GM12865 (cell line): ENCODE measurements at places on chromosomes 7 and 10.

GRCh38 chr10:17249820-17250219, 21.8 kb downstream of the VIM start:
- DNase-seq: peak; percentile 11

DNA sequence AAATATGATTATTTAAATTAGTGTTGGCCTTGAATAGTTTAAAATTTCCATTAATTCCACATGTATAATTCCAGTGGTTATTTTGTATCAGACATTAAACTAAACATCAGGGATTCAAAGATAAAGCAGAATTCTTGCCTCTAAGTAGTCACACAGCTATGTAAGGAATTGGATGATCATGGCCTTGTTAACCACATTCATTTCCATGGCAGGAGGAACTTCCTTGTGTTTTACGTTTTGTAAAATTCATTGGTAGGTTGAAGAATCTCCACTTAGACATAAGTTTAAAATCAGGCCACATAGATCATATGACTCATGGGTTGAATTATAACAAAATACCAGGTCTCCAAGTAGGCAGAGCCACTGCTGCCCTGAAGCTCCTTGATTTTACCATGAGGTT, 289.7 kb downstream of the PLXDC2 start:
- no peak for DNase-seq

DNA sequence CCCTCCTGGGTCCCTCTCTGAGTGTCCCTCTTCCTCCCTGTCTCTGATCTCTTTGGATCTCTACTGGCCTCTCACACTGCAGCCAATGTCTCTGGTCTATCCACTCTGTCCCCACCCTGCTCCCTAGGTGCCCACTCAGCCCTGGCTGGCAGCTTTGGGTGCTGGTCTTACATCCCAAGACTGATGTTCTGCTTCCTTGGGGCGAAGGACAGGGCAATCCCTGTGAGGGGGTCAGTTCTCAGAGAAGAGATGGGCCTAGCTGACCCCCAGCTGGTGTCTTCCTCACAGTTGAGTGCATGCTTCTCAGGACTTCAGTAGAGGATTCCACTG, 51.7 kb upstream of the CAMK2B start:
- DNase-seq: no peak

- no peak for DNase-seq
Measured at GRCh38 chr7:1049006-1049741, 4.8 kb downstream of the GPR146 start.

DNA sequence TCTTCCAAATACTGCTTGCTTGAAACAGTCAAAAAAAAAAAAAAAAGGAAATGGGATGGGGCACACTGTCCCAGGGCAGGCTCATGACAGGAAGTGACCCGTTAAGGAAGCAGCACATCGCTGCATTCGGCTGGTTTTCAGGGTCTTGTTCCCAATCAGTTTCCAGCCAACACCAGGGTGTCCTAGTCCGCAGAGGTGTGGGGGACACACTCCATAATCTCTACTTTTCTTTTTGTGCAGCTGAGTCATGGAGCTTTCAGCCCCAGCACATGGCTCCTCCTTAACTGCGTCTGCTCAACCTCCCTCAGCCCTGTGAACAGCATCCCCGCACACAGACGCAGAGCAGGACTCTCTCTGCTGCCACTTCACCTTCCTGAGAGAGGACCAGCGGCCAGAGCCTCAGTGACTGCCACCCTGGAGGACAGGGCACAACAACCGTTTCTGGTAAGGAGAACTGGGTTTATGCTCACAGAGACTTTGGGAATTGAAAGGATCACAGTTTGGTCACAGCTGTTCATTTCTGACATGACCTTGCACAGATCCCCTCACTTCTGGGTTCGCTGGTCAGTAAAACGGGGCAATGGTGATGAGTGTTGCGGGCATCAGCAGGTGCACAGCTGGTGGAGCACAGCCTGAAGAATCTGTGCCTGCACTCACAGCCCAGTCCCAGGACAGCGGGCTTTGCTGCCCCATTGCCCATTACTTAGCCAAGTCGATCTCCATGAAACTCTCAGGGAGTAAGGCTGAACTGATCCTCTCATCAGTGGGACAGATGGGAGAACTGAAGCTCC, at the start of gene GIMAP5:
TSS of gene GIMAP5 (plus strand) at position 154 of the 791 bp plus-strand sequence. CDS start 3,467 bp downstream, outside the sequence.
- peak; percentile 59 for DNase-seq

GRCh38 chr7:154299736-154300135, 247.5 kb downstream of the DPP6 start:
- no peak for DNase-seq

DNA sequence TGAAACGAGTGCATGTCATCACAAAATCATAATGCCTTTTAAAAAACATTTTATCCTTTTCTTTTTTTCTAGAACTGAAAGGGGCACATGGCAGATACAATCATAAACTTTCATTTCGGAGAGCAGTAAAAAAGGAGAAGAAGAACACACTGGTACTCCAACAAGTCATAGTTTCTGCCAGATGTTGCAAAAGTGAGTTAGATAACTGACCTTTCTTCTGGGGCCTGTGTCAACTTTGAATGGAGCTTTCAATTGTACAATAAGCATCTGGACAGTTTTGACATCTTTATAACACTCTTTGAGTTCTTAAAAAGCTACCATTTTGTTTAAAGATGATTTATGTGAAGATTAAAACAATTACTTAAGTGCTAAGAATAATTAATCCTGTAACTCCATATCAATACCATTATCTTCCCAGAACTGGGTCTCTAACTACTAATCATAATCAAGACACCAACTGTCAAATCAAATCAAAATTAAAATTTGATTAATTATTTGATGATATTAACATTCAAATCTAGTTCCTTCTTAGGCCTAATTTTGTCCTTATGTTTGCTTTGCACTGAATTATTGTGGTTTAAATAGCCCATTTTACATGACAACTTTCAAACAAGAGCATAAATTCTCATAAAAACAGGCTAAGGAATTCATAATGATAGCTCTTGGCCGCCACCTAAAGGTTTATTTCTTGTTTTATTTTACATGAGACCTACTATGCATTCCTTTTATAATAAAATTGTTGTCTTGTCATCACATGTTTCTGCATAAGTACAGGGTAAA, 19.5 kb upstream of the ITGB8 start:
- DNase-seq: peak; percentile 78

- no peak for DNase-seq
Measured at GRCh38 chr7:36395171-36395894, 5.7 kb downstream of the ANLN start.

GRCh38 chr7:40757109-40757508, 622.3 kb downstream of the SUGCT start:
- DNase-seq: no peak

DNA sequence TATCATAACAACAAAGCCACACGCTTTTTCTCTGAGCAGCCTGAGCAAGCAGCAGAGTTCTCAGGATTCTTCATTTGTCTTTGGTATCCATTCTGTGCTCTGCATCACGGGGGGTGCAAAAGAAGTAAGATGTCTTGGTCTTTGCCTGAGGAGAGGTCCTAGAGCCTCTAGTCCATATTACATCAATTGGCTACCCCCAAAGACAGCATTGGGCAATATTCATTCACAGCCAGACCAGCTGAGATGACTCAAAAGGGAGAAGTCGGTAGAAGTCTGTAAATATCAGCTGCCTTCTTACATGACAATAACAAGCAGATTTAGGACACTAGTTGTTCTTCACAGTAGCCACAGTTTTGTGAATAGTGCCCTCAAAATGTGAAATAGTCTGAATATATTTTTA, 66.6 kb downstream of the FZD1 start:
- DNase-seq: no peak

GRCh38 chr7:136925556-136925955, 57.1 kb downstream of the CHRM2 start:
- DNase-seq: no peak

DNA sequence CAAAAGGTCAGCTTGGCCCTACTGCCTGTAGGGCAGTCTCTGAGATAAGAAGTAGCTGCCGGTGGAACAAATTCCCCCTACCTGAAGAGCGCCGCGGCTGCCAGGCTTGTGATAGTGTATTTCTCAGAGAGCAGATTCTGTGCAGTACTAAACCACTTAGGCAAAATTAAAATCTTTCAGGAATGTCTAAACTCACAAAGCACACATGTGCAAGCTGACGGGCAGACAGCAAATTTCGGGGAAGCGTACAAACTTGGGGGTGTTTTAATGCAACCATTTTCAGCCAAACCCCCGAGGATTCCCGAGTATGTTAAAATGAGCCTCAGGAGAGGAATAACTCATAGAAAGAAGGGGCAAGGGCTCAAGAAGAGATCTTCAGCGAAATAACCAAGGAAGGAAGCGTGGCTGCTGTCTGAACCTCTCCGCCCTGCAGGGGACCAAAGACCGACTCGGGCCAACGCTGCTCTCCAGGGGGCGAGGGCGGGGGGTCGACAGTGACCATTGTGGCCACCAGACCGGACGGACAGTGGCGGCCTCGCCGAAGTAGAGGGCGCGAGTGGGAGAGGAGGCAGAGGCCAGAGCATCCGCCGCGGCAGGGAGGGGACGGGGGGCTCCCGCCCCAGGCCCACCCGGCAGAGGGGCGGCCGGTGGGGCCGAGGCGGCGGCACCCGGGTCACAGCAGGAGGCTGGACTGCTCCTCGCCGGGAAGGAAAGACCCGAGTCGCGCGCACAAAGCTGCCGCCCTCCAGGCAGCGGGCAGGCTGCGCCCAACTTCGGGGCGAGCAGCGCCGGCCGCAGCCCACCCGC, 819 bp downstream of the HYCC1 start:
- DNase-seq: peak; percentile 57

DNA sequence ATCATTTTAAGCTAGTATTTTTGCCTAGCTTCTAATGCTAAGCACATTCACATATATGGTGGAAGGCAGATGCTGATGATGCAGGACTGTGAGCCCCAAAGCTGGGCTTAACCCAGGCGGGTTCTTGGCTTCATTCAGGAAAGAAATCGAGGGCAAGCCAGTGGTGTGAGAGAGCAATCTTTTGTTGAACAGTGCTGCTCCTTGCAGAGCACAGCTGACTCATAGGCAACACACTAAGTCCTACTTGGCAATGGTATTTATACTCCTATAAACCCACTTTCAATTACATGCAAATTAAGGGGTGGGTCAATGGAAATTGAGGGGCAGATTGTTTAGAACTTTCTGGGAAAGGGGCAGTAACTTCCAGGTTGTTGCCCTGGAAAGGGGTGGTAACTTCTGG, 42.0 kb upstream of the CELF2 start:
- no peak for DNase-seq

DNA sequence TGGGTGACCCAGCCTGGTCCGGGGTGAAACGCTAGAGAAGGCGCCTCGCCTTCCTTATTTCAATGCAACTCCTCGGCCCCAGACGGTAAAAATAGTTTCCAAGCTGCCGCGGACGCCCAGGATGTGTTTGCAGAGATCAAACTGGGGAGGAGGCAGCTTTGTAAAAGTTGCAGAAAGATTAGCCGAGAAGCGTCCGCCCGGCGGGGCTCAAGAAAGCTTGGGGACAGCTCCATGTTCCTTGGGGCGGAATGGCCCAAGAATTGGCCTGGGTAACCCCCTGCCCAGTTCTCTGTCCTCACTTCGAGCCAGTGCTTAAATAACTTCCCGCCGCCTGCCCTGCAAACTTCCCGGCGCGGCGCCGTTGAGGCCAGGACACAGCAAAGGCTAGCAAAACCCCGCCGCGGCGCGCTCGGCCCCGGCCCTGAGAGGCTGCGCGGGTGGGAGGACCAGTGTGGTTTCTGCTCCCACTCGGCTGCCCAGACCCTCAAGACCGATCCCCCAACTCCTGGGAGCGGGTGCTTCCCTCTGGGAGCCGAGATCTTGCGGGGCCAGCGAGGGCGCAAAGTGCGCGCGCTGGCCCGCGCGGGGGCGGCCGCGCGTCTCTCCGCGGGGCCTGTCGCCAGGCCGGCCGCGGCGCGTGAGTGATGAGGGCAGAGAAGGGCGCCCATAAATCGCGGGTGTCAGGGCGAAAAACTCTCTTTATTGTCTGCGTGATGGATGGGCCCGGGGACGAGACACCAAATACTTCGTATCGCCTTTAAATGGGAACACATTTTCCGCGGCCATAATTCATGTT, 6.3 kb upstream of the ZNF503 start:
- DNase-seq: no peak

GRCh38 chr7:137882806-137883205, 36.0 kb upstream of the DGKI start:
- DNase-seq: no peak

DNA sequence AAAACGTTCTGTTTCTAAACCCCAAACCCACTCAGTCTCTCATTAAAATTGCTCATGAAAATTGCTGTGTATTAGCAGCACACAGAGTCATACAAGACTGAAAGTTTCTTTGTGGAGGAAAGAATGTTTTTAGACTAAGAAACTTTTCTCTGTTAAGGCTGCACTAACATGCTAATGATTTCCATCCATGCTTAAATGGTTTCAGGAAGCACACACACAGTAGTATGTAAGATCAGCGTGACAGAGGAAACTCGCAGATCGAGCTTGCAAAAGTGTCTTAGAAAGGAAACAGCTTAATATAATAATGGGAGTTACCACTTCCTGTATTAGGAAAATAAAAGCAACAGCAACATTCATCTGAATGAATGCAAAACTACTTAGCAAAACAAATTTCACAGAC, 112.7 kb downstream of the ICA1 start:
- DNase-seq: peak; percentile 79
